ENCODE measurements at places on chromosomes 2 and 18. TPM values are rescaled to one million over a fixed set of nuclear protein-coding genes. Genes with fewer than 3 reads are reported as not detected.

The CD207 gene
- not detected for total RNA-seq

The ANKRD29 gene
- total RNA-seq = 7.4 TPM

The RBFA gene
- total RNA-seq = 32.3 TPM

The KIF5C gene
- 0.46 TPM for total RNA-seq

The CYRIA gene
- not detected for total RNA-seq

The RAB31 gene
- total RNA-seq = 66.9 TPM

The MOGAT1 gene
- not detected for total RNA-seq

The AOX1 gene
- total RNA-seq = 15.2 TPM

The UGT1A4 gene
- not detected for total RNA-seq

The ZSWIM2 gene
- total RNA-seq = not detected

The LOXL3 gene
- total RNA-seq = 2.9 TPM

The MARCHF4 gene
- total RNA-seq = 1.7 TPM

The GPR155 gene
- total RNA-seq = 2.2 TPM

The ELOA2 gene
- not detected for total RNA-seq

The KIF3C gene
- 5.2 TPM for total RNA-seq

The SLC9A2 gene
- total RNA-seq = 19.3 TPM

The PIAS2 gene
- total RNA-seq = 15.8 TPM

The SLC38A11 gene
- total RNA-seq = not detected

DNA sequence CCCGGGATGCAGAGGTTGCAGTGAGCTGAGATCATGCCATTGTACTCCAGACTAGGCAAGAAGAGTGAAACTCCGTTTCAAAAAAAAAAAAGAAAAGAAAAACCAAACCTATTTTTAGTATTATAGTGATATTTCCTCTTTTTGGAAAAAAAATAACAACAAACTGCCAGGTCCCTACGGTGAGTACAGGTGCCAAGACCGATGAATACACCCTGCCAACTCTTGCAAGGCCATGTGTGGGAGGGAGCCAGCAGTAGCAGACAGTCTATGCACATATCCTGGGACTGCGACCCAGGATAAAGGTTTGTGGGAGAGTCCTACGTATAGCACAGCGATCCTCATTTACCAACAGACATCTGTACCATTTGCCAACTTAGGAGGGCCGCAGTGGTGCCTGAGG lies 69.6 kb upstream of the DNMT3A start:
- no peak for DNase-seq

DNA sequence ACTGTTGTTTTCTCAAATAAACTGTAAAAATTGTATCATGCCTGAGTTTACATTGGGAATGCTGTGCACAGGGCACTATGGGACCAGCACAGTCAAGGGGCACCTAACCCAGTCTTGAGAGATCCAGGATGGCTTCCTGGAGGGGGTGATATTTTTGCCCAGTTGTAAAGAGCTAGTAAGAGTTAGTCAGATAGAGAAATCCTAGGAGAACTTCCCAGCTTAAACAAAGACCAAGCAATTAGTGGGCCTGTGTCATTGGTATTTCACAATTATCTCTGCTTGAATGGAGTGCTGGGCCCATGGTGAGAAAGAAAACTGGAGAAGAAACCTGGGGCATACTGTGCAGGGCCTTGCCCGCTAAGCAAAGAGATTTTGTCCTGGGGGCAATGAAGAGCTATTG lies 12.2 kb downstream of the XDH start:
- DNase-seq = no peak

DNA sequence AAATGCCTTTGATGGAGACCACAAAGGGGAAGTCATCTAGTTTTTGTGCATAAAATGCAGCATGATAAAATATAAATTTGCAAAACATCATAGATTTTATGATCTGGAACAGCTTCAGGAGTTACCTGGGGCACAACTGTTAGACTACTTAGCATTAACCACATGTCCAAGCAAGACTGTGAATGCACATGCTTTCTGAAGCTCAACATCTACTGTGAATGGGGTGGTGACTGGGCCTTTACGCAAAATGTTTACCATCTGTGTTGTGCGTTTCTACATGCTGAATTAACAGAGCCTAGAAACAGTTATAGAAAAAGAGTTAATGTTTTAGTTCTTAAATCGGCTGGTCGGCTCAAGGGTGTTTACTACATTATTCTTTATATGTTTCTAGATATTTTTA lies 45.5 kb downstream of the KCTD1 start:
- DNase-seq = no peak

GRCh38 chr18:76686737-76687231 lies 135.6 kb upstream of the ZNF236 start:
- DNase-seq = peak; percentile 54

- DNase-seq = no peak
Measured at GRCh38 chr2:160955578-160955977, 204.7 kb upstream of the TANK start.

DNA sequence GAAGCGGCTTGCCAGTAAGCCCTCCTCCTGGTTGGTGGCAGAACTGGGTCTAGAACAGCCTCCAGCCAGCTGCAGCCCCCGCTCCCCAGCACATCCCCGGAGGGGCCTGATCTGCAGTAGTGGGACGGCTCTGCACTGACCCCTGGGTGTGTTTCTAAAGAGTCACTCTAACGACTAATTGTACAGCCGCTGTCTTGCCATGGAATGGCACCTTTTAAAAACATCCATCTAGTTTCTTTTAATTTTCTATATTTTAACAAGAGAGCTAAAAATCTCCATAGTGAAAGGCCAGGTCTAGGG lies 82.0 kb downstream of the MTCL1 start:
- no peak for DNase-seq

GRCh38 chr2:177478029-177478428 lies 85.5 kb downstream of the AGPS start:
- no peak for DNase-seq

DNA sequence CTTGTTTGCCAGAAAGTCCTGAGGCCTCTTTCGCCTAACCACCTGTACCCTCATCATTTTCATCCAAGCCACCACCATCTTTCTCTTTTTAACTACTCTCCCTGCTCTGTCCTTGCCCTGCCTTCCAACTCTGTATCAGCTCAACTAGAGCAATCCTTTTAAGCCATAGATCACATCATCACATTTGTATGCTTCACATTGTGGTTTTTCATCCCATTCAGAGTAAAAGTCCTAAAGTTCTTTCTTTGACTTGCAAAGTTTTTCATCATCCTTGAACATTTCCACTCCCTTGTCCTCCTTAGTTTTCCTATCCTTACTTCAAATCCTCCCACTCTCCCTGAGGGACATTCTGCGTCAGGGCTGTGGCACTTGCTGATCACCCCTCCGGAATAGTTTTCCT lies 73.9 kb downstream of the SLC39A10 start:
- DNase-seq = no peak

GRCh38 chr18:74356959-74357358 lies 41.3 kb downstream of the C18orf63 start:
- no peak for DNase-seq

DNA sequence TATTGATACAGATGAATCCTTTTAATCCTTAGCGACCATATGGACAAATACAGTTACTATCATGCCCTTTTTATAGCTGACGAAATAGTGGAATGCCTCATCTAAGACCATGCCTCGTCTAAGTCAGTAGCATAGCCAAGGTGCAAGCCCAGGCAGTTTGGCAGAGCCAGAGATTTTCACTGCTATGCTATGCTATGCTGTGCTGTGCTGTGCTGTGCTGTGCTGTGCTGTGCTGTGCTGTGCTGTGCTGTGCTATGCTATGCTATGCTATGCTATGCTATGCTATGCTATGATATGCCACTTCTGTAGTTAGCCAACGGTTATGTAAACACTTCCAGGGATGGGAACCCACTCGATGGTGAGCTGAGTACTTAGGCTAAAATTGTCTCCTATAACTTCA lies 91.6 kb upstream of the MAP4K3 start:
- DNase-seq = no peak

- no peak for DNase-seq
Measured at GRCh38 chr2:104847586-104848160, 6.2 kb upstream of the POU3F3 start.

DNA sequence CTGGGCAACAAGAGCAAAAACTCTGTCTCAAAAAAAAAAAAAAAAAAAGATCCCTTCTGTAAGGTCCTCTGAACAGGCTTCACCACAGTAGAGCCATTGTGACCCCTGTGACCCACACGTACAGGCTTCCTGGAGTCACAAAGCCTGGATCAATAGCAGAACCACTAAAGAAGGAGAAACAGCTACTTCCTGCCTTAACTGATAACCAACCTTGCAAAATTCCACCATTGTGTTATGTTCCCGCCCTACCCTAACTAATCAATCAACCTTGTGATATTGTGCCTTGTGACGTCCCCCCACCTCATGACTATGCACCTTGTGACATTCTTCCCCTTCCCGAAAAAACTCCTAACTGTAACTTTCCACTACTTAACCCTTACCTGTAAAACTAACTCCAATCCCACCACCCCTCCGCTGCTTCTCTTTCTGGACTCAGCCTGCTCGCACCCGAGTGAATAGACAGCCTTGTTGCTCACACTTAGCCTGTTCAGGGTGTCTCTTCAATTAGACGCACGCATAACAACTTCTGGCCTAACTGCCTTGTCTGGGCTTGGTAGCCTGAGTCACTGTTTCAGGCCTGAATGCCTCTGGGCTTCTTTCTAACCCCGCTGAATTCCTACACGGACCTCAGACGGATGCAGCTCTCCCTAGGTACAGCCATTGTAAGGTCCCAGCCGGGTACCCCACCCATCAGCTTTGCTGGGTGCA lies 13.9 kb downstream of the SCYGR8 start:
- DNase-seq = no peak

DNA sequence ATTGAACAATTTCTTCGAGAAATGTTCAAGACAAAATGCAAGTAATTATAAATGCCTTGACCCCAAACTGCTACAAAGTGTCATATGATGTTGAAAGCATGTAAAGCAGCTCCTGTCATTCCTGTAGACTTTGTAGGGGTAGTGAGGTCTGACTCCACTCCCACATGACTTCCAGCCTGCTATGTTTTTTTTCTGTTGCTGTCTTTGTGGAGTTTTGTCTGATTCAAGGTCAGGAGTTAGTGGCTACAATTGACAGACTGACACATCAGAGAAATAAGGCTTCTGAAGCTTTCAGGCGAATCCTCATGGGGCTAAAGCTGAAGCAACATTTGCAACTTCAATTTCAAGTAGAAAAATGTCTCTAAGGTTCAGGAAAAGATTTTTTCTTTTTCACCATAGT lies 63.9 kb upstream of the CCDC195 start:
- no peak for DNase-seq

- DNase-seq = no peak
Measured at GRCh38 chr18:22433956-22434355, 16.2 kb upstream of the CTAGE1 start.

- DNase-seq = peak; percentile 74
Measured at GRCh38 chr2:48114256-48114655, 208.0 kb upstream of the FBXO11 start.

DNA sequence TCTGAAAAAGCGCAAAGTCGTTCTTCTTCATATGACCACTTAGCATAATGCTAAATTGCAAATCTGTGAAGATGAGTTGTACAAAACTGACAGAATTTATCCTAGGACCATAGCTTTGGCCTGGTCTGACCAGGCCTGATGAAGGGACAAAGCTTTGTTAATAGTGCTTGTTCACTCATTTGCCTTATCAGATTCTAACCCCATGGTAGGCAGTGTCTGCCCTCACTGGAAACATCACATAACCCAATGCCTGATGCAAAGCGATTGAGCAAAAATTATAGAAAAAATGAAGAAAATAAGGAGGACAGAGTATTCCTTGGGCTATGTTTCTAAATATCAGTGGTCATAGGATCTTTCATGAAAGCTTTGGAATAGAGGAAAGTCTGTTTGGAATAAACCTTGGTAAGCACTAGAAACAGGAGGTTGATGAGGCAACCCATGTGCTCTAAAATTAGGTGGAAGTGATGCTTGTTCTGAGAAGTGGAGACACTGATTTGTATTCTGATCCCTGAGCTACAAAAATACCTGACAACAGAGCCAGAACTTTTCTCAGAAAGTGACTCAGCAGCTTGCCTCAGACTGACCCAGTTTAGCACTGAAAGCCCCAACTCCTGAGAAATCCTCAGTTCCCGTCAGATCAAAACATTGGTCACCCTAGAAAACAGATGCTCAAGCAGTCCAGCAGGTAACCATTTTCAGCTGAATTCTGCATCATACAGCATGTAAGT lies 131.4 kb upstream of the MAPRE2 start:
- DNase-seq = no peak

DNA sequence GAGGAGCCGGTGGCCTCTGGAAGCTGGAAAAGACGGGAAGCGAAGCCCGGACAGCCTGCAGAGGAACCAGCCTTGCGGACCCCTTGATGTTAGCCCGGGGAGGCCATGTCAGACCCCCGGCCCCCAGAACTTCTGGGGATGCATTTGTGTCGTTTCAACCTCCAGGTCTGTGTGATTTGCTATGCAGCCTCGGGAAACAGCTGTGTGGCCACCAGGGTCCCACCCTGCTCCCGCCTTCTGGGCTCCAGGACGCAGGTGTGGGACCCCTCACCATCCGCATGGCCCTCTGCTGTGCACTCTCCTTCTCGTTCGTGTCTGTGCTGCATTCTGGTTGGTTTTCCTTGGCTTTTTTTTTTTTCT lies 13.3 kb downstream of the NEU4 start:
- no peak for DNase-seq

- DNase-seq = no peak
Measured at GRCh38 chr18:67634631-67635338, 118.3 kb upstream of the DSEL start.

GRCh38 chr18:10299643-10300042 lies 154.8 kb upstream of the APCDD1 start:
- DNase-seq = no peak

DNA sequence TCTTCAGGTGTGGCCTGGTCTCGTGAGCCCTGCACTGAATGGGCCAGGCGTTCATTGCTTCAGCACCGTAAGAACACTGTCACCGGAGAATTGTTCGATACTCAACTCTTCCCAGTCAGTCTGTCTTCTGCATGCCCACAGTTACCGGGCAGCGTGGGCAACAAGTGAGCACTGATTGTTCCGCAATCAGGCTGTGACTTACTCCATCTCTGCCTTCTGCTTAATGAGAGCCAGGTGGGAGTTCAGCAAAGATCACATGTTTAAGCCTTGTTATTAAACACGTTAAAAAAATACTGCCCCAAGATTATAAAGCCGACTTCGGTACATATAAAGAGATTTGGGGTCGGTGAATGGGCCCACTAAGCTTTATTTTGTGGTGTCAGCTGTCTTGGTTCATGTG lies 3.7 kb downstream of the STEAP3 start:
- no peak for DNase-seq

DNA sequence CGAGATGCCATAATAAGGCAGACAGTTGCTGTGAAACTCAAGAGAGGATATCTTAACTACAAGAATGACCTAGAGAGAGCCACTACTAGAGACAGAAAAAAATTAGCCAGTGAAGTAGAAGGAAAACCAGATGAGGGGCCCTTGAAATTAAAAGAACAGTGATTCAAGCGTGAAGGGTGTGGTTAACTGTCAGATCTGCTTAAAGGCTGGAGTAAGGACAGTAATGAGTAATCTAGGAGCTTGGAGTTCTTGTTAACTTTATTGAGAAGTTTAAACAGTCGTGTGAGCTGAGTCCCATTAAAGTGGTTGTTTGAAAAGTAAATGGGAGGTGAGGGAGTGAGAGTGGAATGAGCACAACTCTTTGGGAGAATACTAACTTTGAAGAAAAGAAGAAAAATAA lies 21.3 kb downstream of the PIGN start:
- no peak for DNase-seq

- DNase-seq = no peak
Measured at GRCh38 chr2:132923787-132924186, 253.8 kb upstream of the LYPD1 start.

Data from NCI-H460 (cell line).